ENCODE measurements at places on chromosomes 3 and 15.

GRCh38 chr15:71051539-71051938 is 63.7 kb upstream of the THSD4 start:
- no peak for DNase-seq

DNA sequence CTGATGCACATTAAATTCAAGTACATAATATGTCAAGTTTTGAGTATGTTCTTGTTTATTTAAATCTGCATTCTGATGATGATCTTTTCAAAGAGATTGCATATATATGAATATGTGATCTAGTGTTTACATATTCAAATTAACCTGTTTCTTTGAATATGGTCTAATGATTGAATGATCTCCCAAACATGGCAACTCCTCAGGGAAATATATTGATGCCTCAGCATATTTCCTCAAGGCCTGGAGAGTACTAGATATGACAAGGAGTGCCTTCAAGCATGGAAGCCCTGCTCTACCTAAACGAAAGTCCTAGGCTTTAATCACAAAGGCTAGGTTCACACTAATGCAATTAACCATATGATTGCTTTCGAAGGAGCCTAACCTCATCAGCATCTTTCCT is 532.8 kb downstream of the ZIC1 start:
- no peak for DNase-seq

DNA sequence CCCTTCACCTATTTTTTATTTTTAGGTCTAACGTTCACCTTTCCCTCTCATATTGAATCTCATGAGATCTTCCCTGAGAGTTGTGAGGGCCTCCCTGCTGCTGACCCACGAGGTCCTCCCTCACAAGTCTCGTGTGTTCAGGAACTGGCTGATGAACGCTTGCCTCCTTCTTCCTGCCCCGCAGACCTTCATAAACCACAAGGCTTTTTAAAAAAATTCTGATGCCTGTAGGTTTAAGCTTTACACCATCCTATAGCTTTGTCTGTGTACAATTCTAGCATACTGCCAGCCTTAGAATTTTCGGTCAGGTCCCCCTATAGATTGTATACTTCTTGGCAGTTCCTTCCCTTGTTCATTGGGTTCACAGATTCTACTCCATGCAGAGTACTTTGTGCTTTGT is 50.5 kb downstream of the CHST2 start:
- DNase-seq: no peak

GRCh38 chr3:143600756-143601718 is 247.2 kb downstream of the SLC9A9 start:
- no peak for DNase-seq

GRCh38 chr15:68298882-68299381 is 21.4 kb downstream of the FEM1B start:
- no peak for DNase-seq

DNA sequence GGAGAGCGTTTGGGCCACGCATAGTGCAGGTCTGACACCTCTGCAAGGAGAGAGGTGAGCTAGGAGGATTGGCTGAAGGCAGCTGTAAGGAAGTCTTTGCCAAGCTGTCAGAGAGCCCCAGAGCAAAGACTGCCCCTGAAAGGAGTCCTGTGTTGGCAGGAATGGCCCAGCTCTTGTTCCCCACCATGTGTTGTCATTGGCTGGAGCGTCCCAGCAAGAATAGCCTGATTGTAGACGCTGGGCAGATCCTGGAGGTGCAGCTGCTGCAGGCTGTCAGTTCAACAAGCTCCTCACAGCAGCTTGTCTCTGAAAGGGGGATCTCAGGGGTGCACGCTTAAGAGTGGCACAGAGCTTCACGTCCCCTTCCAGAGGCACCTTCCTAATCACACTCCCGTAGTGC is 237.6 kb downstream of the FEZF2 start:
- DNase-seq: no peak

DNA sequence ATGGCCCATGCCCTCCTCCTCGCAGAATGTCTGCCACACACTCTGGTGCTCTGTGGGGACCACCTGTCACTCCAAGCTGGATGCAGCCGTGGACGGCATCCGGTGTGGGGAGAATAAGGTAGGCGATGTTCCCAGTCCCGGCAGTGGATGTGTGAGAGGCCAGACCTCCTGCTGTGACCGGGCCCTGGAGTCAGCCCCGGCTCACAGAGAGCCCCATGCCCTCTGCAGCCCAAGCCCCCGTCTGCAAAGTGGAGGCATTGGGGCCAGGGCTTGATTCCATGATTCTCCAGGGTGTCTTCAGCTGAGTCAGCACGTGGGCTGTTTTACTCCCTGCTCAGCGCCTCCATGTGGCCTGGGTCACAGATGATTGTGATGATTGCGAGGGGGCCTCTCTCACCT is 32.2 kb downstream of the GOLGA6L10 start:
- DNase-seq: no peak

DNA sequence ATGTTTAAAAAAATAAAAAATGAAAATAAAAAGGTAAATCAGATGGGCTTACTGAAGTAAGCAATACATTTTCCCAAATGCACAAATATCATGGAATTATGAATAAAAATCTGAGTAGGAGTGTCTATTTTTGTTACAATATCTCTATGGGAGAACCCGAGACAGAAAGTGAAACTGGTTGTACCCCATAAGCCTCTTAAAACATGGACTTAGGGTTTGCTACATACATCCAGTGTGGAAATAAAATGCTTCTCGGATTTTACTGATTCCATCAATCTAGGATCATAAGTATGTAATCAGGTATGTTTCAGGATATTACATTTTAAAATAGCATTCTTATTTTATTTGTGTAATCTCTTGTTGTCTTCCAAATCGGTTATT is 177.8 kb upstream of the CDIN1 start:
- no peak for DNase-seq

DNA sequence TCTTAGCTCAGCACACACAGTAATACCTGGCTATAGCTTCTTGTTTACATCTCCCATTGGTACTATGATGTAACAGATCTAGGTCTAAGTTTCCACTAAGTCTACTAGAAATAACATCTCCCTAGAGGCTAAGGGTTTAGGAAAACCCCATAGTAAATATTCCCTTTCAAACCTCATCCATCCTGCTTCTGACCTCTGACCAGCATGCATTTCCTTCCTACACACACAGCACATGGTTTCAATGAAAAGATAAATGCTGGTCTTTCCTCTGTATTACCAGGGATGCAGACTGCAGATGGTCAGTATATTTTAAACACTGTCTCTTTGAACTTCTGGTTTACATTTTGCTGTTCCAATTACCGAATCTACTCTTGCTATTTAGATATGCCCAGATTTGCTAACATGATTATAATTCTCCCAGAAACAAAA is 96.6 kb downstream of the EFL1 start:
- no peak for DNase-seq

- DNase-seq: no peak
Measured at GRCh38 chr3:33394403-33395054, 45.7 kb downstream of the UBP1 start.

DNA sequence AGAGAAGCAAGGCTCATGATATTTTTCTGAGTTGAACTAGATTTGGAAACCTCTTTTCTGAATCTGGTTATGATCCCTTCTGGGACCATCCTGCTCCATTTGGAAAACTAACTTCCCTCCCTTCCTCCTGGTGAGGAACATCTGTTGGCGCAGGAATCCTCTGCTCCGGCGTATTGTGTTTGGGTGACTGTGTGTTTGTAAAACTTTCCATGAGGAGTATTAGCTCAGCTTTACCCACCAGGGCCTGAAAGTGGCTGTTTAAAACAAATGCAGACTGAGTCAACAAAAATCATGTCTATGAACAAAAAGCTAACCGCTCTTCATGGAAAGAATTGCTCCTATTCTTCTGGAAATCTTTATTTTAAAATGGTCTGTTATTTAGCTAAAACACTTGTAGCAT is 17.7 kb downstream of the STARD9 start:
- no peak for DNase-seq

DNA sequence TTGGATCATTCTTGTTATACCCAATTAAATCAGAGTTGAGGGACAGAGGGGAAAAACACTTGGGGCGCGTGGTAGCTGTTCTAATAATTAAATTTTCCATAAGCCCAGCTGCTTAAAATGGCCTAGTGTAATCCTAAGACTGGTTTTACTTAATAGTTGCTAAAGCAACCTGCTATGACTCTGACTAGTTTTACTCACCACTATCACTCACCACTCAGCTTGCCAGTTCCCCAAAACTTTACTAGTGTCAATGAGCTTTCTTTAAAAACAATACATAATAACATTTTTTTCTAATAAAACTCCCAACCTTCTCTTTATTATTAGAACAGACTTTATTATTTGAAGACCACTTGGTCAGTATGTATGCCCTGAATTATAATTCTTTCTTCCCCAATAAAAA is 49.6 kb downstream of the ECT2 start:
- no peak for DNase-seq

DNA sequence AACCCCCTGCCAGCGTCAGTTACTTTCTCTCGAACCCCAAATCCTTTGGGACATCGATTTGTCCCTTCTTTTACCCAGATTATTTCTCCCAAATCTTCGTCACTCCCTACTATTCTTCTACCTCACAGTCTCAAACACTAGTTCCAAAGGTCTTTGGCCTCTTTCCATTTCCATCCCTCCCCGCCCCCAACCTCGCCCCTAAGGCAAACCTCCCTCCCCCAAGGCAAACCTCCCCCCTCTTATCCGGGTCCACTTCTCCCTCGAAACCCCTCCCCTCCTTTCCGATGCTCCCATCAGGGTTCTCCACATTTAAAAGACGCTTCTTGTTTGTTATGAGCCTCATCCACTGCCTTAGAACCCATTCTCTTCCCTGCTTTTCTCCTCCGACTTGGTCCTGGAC is 583 bp downstream of the EAF1 start:
- no peak for DNase-seq

- no peak for DNase-seq
Measured at GRCh38 chr3:17811646-17812045, 69.2 kb upstream of the TBC1D5 start.

DNA sequence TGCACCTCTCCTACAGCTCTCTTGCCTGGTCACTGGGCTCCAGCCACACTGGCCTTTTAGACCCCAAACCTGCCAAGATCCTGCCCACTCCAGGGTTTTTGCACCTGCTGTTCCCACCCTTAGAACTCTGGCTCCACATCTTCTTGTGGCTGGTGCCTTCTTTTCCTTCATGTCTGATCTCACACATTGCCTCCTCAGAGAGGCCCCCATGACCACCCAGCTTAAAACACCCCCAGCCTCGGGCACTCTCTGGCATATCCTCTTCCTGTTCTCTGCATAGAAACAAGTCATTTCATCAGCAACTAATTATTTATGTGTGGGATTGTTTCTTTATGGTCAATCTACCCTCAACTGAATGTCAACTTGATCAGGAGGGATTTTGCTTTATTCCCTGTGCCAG is 14.0 kb upstream of the AMOTL2 start:
- DNase-seq: no peak

DNA sequence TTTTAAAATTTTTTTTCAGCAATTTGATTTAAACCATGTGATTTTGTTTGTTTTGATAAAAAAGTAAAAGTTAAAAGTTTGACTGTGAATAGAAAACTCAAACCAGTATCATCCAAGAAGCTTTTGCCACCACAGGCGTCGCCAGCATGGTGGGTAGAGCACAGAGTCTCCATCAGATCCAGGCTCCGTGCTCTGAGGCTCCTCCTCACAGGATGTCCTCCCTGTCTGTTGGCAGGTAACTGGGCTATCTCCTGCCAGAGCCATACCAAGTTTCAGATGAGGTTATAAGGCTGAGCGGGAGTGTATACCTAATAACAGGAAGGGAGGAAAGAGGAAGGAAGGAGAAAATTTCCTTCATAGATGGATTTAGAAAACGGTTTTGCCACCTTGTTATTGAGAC is 28.8 kb downstream of the CTDSPL start:
- DNase-seq: no peak

- no peak for DNase-seq
Measured at GRCh38 chr3:43506644-43507043, 115.2 kb downstream of the ANO10 start.

- DNase-seq: no peak
Measured at GRCh38 chr3:172931746-172932285, 181.3 kb downstream of the ECT2 start.

- DNase-seq: no peak
Measured at GRCh38 chr3:161599697-161600096, 103.1 kb downstream of the OTOL1 start.

DNA sequence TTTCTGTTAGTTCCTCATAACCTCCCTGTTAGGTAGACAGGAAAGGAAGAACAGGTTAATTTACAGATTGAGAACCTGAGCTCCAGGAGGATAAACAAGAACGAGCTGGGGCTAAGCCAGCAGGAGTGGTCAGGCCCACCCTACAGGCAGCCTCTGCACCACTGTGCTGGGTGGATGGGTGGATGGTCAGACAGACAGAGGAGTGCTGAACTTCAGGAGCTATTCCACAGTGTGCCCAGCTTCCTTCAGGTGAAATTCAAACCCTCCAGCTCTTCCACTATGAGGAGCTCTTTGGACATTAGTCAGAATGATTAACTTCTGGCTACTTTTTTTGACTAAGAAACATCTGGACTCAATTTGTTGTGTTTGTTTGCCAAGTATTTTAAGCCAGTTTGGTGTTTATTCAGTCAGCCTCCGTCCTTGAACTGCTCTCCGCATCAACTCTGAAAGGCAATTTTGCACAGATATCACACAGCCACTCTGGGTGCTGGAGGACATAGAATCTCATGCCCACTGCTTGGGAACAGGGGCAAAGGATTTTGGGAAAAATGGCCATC is 361.9 kb downstream of the CLSTN2 start:
- no peak for DNase-seq

DNA sequence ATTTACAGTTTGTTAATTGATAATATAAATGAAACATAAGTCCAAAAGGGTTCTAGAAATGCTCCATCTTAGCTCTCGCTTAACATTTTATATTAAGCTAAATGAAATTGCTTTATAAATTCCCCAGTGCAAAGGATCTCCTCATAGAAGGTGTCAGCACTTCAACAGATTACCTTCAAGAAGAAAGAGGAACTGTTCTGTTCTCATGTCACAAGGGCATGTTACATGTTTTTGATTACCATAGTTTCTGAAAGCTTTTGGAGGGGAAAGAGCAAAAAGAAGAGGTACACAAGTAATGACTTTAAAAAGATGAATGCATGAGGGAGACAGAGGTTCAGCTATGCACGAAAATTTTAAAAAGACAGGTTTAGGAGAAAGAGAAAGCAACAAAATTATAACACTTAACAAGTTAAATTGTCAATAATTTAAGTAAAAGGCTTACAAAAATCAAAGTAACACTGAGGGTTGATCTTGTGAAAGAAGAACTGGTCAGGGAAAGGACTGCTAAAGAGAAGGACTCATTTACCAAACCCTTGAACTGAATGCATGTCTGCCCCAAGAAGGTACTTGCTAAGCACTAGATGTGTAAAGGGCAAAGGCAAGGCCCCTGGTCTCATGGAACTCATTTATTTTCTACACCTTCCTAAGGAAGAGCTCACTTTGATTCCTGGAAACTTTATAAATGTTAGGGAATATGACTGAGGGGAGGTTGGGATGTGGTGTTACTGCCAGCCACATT is 45.1 kb downstream of the CCDC191 start:
- no peak for DNase-seq

DNA sequence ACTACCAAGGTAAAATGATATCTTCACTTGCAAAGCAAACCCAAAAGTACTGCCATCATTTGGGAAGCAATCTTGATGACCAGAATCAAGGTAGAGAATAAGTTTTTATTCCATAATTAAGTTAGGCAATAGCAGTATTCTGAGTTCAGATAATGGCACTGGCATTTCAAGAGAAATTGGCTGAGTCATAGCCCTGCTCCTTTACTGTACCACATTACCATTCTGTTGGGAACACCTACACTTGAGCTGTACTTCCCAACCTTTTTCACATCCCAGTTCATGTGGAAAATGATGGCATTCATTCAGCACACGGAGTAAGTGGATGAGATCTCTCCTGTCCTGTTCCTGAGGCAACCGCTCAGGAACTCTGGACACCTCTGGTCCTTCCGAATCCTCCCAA is 311.6 kb upstream of the TPRG1 start:
- no peak for DNase-seq

GRCh38 chr15:78033864-78034263 is 43.6 kb downstream of the TBC1D2B start:
- peak; percentile 66 for DNase-seq

Data from T-helper 9 cell (primary cell).